Mucosa of descending colon (tissue), 3 donors: ENCODE measurements at places on chromosomes 12 and 14.

DNA sequence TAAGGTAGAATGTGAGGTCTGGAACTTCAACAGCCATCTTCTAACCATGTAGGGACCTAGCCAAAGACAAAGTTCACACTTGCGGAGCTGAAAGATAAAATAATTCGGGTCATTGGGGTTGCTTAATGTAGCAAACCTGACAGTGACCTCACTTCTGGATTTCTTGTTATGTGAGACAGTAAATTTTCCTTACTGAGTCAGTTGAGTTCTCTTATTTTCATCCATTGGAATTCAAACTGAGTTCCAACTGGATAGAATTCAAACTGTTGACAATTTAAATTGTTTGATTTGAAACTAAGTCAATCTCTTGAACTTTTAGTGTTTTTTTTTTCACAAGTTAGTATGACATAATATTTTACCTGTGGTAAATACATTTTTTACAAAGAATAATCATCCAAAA, 406.5 kb downstream of the ADAMTS20 start:
- no peak for DNase-seq

GRCh38 chr12:5921966-5922899, 22.8 kb downstream of the ANO2 start:
- no peak for DNase-seq

DNA sequence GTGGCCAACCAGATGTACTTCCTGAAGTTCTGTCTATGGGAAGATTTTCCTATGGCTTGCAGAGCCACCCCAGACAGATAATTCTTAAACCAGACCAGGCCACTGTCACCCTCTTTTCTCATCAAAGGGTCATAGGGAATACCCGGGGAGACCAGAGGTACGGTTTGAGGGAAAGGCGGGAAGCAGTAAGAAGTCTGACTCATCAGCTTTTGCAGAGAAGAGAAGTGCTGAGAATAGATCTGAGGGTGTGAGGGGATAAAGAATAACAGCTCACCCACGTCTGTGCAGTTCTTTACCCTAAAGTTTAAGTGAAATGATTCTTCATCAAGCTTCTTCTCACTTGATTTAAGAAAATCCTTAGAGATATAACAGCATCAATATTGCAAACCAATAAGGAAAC, 21.3 kb upstream of the POC1B start:
- DNase-seq, result no peak

- no peak for DNase-seq
Measured at GRCh38 chr14:99267381-99267780, 4.6 kb downstream of the BCL11B start.

DNA sequence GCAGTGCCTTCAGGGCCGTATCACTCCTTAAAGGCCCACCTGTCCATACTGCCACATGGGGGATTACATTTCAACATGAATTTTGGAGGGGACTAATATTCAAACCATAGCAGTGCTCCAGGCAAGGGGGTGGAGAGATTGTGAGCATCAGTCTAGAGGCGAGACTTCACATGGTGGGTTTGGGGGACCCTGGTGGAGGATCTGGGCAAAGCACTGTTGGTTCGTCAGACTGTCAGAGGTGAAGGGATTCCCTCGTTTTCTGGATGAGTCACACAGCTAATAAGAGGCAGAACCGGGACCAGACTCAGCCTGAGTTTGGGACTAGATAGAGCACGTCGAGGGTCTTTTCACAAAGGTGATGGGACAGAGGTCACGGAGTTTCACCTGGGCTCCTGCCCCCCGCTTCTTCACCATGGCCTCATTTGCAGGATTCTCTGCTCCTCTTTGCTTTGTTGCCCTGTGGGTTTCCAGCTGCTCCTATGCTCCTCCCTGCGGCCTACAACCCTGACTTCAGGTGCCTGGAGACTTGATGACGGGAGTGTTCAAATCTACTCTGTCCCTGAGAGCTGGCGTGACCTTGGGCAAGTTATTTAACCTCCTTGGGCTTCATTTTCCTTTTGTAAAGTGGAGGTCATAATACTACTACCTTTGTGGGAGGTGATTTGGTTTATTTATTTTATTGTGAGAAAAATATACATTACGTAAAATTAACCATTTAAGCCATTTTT, 41.5 kb downstream of the TEAD4 start:
- DNase-seq, result no peak

DNA sequence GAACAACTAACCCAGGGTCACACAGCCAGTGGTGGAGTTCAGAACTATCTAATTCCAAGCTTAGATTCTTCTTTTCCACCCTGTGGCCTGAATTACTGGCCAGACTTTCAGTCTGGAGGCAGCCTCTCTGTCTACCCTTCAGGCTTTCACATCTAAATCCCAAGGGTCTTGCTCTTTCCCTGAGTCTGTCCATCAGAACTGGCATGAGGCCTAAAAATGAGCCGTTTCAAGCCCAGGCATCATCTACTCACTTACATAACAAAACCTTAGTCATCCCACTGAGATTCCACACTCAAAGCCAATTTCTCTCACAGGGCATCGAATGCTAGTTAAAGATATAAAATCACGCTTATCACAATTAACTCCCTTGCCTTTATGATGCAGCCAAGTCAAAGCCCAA, 1.3 kb upstream of the PTGDR start:
- DNase-seq, result no peak

DNA sequence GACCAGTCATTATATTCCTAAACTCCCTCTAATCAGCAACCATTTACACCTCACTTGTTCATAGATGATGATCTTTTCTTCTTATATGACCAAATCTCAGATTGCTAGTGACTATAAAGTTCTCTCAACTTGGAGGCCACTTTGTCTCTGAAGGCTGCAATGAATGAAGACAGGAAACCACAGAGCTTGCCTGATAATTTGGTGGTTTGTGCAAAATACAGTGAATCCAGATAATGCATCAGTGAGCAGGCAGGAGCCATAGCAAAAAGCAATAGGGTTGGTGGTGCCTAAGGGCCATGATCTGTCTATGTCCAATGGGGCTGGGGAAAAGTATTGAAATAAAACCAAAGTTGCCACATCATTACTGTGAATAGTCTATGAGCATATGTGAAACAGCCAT, 123.8 kb upstream of the LRFN5 start:
- no peak for DNase-seq
